Stimulated activated CD8-positive, alpha-beta memory T cell treated with anti-CD3 and anti-CD28 coated beads, Interleukin-4, amount 100 ng/mL, for 1 hour (primary cell): ENCODE measurements at places on chromosomes 7 and 10.

DNA sequence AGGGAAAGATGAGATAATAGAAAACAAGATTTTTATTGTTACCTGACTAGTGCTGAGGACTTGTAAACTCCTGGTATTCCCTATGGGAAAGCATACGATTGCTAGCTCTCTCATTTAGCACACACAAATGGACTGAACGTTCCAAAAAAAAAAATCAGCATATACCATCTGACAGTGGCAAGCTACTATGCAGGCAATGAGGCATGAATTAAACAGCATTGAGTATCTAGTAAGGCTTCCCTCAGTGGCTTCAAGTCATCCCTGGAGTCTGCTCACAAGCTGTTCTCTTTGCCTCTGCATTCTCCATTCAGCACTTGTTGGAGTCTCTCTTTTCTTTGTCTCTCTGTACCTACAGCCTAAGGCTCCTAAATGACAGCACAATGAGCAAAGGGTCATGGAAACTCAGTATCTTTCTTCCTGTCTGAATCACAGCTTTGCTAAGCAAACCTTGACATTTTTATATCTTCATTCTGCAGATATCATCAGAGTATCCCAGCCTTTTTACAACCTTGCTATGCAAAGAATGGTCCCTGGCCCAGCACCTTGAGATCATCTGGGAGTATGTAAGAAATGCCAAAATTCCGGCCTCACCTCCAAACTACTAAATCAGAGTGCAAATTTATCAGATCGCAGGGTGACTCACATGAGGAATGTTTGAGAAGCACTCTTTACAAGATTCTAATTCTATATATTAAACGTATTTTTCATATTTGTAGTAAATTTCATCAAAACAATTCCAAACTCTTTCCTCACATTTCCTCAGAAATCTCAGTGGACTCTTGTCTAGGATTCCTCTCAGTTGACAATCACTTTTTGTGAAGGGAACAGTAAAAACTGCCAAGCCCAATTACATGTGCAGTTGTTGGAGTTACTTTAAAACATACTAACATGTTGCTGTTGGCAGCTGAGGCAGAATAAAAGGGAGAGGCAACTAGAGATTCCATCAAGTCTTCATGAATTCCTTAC lies 10.8 kb upstream of the LIPA start:
- no peak for DNase-seq

- no peak for DNase-seq
Observed at GRCh38 chr10:79248341-79249185, 98.7 kb upstream of the PPIF start.

GRCh38 chr10:125097409-125098070 lies 62.8 kb downstream of the CTBP2 start:
- no peak for DNase-seq

GRCh38 chr7:73896454-73896853 lies 35.5 kb downstream of the TMEM270 start:
- DNase-seq: no peak

- DNase-seq: no peak
Observed at GRCh38 chr7:84196084-84196503, 1.5 kb upstream of the SEMA3A start.

- DNase-seq: no peak
Observed at GRCh38 chr7:131945313-131945911, 389.0 kb upstream of the PODXL start.
